ENCODE measurements at places on chromosomes 12 and 14.

GRCh38 chr12:8692573-8692972 is 5.2 kb upstream of the RIMKLB start:
- DNase-seq, result no peak

DNA sequence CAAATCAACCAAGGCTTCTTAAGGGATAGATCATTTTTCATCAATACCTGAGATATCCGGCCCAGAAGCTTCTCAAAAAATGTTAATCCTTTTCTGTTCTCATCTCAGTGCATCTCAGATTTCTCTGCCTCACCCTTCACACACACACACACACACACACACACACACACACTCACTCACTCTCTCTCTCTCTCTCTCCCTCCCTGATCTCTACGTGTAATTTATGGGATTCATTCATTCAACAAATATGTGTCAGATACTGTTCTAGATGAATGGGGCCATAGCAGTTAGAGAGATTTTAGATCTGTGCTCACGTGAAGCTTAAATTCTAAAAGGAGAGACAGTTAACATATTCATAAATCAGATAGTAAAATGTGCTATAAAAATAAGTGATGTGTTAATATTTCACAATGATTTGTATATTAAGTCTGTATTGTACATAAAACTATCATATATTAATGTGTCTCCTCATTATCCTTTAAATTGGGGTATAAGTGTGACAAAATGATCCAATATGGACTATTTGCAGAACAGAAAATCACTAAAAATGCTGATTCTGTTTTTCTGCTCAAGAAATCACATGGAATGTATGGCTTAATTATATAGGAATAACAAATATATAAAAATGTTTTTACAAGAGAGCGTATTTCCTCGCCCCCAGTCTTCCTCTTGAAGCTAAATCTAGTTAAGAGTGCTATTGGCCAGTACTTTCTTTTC is 7.3 kb upstream of the FRMD6 start:
- no peak for DNase-seq

DNA sequence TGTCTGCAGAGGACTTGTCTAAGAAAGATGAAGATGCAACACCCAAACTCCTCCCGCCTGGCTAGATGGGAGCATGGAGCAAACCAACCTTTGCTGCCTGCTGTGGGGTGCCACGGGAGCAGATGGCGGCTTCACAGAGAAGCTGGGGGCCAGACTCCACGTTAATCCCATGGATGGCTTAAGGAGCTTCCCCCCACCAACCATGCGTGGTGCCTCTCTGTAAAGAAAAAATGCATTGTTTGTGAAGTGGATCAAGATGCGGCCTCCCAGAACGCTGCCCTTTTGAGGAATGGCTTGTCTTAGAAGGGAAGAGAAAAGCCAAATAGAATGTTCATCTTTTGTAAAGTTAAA is 15.6 kb downstream of the MVK start:
- DNase-seq, result no peak

DNA sequence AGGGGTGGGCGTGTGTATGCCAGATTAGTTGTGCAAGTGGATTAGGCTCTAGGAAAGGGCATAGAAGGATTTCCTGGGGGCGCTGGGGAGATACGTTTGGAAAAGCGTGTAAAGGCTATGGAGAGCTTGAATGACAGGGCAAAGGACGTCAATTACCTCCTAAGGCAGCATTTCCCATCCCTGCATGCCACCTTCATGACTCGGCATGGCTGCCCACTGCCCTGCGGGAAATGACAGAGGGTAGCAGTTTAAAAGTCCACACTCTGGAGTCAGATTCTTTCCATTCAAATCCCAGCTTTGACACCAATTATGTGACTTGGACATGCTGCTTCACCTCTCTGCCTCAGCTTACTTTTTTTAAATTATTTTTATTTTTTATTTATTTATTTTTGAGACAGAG is 14.8 kb upstream of the TMEM229B start:
- DNase-seq, result no peak

GRCh38 chr12:95942101-95942523 is 302 bp downstream of the CCDC38 start:
- no peak for DNase-seq

DNA sequence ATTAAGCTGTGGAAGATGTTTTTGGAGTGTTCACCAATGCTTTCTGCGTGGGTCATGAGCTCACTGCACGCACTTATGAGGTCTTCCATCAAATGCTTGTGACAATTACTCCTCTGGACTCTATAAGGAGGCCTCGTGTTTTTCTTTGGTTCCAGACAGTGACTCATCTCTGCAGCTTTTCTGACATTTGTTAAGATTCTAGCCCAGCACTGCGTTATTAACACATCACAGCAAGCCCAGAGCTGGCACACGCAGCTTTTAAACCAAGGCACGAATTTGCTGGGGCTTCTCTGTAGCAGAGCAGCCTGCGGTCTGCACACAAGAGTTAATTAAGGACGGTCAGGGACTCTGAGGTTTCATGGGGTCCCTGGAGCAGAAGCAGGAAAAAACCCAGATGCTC is 16.9 kb downstream of the MEG3 start:
- DNase-seq, result peak; percentile 26

DNA sequence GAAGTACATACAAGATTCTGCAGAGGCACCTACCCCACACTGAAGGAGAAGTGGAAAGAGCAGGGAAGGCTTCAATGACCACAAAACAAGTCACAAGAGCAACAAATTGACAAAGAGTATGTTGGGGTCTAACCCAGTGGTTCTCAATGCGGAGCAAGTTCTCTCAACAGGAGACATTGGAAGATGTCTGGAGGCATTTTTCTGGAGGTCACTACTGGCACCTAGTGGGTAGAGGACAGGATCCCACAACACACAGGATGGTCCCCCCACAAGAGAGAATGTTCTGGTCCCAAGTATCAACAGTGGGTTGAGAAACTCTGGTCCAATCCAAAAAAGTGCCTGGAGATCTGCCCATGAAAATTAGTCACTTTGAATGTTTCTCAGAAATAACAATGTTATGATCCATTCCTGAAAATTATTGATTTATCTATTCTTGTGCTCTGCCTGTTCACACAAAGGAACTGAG is 3.4 kb downstream of the SSH1 start:
- DNase-seq, result no peak

- no peak for DNase-seq
These were observed 1.9 kb upstream of the KDM2B start for GRCh38 chr12:121582583-121583333.

GRCh38 chr12:69149270-69149669 is 90.1 kb upstream of the CPSF6 start:
- DNase-seq, result no peak

- DNase-seq, result no peak
These were observed 9.5 kb downstream of the RAB5B start for GRCh38 chr12:55983232-55983842.

DNA sequence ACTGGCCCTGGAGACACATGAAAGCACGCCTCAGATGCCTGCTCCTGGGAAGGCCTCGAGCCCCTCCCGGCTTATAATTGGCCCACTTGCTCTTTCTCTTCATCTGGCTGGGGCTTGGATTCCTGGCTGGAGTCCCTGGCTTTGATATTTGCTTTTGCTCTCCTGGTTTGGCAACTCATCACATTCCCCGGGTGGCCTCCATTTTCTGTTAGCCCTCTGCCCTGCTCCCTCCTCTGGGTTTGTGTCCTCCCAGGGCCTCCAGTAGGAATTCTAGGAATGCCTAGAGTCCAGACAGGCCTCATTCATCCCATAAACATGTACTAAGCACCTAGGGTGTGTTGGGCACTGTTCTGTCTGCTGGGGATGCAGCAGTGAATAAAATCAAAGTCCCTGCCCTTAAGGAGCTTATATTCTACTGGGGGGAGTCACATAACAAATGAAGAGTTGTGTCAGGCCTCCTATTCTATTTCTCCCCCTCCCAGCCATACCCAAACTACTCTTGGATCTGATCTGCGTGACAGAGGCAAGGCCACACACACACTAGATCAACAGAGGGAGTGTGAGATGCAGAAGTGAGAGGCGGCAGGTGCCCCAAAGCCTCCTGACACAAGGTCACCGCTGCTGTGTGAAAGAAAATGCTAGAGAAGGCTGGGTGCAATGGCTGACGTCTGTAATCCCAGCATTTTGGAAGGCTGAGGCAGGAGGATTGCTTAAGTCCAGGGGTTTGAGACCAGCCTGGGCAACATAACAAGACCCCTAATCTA is 21.3 kb upstream of the TSPAN9 start:
- no peak for DNase-seq

- DNase-seq, result no peak
These were observed 161.9 kb downstream of the CAPZA3 start for GRCh38 chr12:18899678-18900317.

DNA sequence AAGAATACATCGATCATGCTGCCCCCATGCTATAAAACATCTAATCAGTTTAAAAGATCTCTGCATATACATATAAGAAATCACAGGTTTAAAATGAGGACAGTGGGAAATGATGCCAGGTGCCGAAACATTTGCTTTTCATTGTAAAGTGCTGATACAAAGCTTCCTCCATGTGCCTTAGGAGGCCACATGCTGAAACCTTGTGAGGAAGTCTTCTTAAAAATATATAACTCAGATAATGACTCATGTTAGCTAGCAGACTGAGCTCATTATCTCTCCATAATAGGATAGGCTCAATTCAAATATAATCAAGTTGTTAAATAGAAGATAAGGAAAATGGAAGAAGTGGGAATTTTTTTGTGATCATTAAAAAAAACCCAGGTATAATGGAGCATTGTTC is 65.9 kb downstream of the RFX4 start:
- DNase-seq, result no peak

- DNase-seq, result no peak
These were observed at the start of gene BHLHE41 for GRCh38 chr12:26124446-26125399. BHLHE41 (minus strand) TSS chr12:26125037; CDS start chr12:26124779, 258 bp downstream.

DNA sequence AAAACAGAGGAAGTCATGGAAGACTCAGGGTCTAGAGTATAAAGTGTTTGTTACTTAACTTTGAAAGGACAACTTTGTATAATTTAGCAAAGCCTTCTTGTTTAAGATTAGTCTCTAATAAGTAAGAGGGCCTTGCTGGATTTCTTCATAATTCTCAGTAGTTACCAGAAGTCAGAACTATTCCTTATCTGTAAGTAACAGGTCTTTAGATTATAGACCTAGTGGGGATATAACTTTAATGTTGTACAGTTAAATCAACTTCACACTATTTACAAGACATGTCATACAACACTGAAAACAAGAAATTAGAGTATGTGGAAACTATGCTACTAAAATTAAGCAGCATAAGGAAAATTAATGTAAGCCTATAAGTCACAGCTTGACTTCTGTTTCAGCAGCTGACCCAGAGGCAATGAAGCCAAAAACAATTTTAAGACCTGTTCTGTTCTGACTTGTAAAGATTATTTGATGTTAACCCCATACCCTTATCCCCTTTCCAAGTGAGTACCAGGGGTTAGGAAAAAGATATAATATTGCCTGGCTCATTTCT is 398.3 kb downstream of the RAD51B start:
- DNase-seq, result no peak

DNA sequence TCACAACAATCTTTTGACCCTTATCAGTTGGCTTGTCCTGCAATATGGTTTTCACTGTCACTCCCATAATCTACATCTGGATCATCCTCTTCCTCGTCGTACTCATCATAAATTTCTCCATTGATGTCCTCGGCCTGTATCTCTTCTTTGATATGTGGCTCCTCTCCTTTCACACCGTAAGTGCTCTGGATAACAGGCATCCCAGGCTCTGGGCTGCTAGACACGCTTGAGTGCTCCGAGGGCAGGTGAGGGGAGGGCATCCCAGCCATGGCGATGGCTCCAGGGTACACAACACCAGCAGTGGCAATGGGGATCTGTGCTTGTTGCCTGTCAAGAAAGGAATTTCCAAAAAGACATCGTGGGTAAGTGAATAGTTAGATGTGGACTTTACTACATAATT is 415.3 kb downstream of the SOX5 start:
- DNase-seq, result no peak

DNA sequence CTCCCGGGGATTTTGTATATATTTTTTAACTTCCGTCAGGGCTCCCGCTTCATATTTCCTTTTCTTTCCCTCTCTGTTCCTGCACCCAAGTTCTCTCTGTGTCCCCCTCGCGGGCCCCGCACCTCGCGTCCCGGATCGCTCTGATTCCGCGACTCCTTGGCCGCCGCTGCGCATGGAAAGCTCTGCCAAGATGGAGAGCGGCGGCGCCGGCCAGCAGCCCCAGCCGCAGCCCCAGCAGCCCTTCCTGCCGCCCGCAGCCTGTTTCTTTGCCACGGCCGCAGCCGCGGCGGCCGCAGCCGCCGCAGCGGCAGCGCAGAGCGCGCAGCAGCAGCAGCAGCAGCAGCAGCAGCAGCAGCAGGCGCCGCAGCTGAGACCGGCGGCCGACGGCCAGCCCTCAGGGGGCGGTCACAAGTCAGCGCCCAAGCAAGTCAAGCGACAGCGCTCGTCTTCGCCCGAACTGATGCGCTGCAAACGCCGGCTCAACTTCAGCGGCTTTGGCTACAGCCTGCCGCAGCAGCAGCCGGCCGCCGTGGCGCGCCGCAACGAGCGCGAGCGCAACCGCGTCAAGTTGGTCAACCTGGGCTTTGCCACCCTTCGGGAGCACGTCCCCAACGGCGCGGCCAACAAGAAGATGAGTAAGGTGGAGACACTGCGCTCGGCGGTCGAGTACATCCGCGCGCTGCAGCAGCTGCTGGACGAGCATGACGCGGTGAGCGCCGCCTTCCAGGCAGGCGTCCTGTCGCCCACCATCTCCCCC is 777 bp downstream of the ASCL1 start:
- DNase-seq, result no peak

DNA sequence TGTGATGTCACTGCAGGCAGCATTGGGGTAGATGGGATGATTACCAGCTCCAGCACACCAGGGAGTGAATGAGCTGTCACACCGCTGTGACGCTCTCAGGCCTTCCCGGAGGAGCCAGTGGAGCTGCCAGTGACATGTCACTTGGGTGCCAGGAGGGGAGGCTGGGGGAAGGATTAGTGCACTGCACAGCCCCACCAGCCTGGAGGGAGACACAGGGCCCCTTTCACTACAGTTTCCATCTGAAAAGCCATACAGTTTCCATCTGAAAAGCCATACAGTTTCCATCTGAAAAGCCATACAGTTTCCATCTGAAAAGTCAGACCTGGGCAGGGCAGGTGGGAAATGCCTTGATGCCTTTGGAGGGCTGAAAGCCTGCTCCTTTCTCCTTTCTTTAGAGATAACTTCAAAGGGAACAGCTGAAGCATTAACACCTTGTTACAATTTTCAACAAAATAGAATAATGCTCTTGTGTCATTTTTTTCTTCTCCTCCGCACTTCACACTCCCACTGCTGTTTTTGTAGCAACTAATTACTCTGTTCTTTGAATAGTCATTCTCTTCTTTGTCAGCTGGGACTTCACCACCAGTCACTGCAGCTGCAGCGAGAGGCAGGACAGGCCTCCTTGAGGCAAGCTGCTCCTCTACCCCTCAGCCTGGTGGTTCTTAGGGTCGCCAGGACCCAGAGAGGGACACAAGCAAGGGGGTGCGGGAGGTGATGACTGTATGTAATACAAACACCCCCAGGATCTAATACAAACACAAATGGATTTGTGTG is 256.9 kb upstream of the RGS6 start:
- DNase-seq, result no peak

DNA sequence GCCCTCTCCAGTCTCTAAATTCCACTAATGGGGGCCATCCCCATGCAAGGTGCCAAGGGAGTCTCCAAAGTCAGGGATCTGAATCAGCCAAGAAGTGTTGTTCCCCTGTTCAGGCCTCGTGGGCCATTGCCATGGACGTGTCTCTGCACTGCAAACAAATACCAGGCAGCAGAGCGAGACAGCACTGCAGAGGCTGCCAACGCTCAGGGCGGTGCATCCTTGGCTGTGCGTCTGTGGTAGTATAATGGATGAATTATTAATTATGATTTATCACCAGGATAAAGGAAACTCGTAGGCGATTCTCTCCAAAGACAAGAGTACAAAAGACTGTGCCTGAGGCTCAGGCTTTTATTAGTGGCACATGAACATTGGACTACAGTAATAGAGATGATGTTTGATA is 122.3 kb upstream of the NTF3 start:
- no peak for DNase-seq

GRCh38 chr12:18421867-18422266 is 160.5 kb downstream of the PIK3C2G start:
- no peak for DNase-seq
